ENCODE measurements at places on chromosomes 12 and 14.

DNA sequence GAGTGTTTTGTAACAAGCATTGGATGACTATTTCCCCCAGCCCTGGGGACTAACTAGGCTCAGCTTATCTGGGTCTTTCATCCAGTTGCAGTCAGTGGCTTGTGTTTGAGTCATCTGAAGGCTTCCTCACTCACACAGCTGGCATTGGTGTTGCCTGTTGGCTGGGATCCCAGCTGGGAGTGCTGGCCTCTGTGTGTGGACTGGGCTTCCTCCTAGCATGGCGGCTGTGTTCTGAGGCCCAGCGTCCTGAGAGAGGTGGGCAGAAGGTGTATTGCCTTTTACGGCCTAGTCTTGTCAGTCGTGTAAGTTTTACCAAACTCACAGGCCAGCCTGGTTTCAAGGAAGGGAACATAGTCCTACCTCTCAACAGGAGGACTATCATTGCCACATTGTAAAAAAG is 28.3 kb upstream of the PPP2R5C start:
- DNase-seq = no peak

DNA sequence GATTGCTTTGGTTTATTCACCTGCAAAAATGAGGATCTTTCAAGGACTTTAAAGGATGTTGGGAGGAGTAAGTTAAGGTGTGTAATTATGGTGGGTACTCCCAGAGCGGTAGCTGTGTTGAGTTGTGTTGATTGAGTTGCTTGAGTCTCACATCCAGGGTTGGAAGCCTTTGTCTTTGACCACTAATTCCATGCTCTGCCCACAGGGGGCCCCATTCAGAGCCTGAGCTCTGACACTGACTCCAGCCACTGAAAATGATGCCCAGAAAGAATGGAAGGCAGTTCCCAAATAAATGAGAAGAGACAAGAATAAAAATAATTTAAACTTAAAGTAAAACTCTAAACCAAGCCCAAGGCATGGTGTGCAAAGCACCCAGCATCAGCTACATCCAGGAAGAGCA is 237.4 kb upstream of the PWP1 start:
- no peak for DNase-seq

- peak; percentile 55 for DNase-seq
Measured at GRCh38 chr14:91947475-91948184, at the start of gene FBLN5. FBLN5 (minus strand) TSS chr14:91947694; CDS start chr14:91947229, 465 bp downstream.

GRCh38 chr12:51458635-51459034 is 34.0 kb downstream of the SLC4A8 start:
- DNase-seq = no peak

- DNase-seq = no peak
Measured at GRCh38 chr12:5008661-5009060, 35.0 kb upstream of the KCNA5 start.

DNA sequence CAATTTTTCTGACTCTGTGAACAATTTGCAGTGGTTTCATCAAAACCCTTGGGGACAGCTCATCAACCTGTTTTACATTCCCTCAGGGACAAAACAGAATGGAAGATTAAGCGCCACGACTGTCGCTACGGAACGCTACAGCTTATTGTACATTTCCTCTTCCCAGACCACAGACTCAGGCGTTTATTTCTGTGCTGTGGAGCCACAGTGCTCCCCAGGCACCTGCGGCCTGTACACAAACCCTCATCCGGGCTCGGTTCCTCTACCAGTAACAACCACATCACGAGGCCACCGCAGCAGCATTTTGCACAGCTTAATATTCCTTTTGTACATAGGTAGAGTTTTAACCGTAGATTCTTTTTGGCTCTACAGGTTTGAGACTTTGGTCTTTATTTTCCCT is 397.4 kb upstream of the OR4E1 start:
- DNase-seq = no peak

All from adrenal gland (tissue), 19 donors.